ENCODE measurements at places on chromosomes 12 and 14.
A peak's percentile ranks its signal among the peaks of the same experiment; 100 is the strongest.

- no peak for DNase-seq
Measured at GRCh38 chr12:101933866-101934514, 56.6 kb downstream of the DRAM1 start.

DNA sequence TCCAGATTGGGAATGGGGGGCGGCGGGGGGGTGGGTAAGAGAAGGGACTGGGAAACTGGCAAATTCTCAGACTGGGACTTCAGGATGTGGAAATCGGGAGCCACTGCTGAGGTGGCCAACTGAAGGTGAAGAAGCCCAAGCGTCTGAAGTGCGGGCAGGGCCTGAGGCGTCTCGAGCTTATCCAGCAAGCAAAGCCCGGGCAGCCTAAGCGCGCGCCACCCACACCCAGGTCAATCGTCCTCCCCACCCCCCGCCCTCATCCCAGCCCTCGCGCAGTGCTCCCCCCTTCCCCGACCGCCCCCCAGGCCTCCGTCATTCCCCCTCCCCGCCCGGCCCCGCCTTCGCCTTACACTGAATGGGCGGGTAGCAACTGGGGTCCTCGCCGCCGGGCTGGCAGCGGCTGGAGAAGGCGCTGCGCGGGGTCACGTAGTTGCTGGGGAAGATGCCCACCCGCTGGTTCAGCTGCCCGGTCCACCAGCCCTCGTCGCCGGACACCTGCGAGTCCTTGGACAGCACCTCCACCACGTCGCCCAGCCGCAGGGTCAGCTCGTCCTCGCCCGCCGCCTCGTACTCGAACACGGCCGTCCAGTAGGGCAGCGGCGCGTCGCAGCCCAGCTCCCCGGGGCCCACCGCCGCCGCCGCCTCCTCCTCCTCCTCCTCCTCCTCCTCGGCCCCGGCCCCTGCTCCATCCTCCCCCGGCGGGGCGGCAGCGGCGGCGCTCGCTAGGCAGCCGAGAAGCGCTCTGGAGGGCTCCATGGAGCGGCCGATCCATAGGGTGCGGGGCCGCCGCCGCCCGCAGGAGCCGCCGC lies 693 bp downstream of the MAP3K9 start:
- peak; percentile 32 for DNase-seq

GRCh38 chr14:56963381-56963780 lies 153.1 kb upstream of the OTX2 start:
- no peak for DNase-seq

- DNase-seq = no peak
Measured at GRCh38 chr12:100857971-100858370, 63.4 kb downstream of the ANO4 start.

DNA sequence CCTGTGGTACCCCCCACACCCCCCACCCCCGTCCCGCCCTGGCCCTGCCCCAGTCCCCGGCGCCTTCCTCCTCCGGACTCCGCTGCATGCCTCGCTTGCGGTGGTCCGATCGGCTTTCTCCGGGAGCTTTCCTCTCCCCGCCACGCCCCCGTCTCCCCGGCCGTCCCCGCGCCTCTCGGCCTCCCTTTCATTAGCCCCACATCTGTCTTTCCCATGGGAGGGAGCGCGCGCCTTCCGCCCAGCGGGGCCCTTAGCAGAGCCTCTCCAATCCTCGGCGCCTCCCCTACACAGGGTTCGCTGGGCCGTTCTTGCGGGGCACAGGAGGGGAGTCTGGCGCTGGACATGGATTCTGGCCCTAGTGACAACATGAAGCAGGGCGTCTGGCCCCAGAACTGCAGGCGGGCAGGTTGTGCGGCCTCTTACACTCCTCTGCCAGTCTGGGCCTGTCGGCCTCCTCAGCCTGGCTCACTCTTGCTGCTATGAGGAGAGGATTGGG lies 1.5 kb upstream of the EFS start:
- peak; percentile 96 for DNase-seq

DNA sequence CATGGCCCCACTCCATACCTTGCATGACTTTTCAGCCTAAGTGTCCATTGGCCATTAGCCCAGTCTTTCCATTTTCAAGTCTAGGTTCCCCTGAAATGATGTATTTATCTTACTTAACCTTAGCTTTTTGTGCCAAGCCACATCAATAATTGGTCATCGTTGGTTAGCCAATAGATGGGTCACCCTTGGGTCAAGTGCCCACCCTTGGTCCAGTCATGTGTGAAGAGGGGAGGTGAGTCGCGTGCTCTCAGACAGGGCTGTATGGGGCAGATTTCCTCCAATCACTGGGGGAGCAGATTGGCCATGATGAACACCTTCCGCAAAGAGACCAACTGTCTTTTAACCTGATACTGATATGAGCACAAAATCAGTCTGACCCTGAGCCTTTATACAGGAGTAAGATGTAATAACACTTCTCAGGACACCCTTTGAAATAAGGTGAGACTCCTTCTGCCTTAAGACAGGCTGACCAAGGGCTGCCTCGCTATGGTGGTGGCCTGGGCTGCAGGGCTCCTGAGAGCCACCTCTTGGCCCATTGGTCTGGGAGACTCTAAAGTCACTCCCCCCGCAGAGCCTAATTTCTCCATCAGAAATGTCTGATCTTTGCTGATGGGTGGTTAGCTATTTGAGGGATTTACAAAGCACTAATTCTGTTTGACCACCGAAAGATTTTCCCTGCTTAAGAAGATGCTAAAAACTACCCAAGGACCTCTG lies 143.2 kb downstream of the ZFP36L1 start:
- DNase-seq = no peak

DNA sequence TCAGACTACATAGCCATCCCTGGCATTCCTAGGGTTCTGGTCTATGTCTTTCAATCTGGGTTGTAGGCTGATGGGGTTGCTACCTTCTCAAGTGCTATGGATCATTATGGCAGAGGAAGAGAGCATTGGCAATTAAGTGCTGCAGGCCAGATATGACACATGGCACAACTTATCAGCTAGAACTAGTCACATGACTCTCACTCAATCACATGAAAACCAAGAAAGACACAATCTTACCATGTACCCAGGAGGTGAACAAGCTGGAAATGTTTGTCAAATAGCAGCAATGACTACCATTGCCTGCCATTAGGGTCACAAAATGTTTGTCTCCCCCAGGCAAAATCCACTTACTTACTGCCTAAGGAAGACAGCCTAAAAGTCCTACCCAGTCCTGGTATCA lies 80.4 kb downstream of the GALNT8 start:
- no peak for DNase-seq

- no peak for DNase-seq
Measured at GRCh38 chr12:91194500-91194899, 11.9 kb upstream of the DCN start.

DNA sequence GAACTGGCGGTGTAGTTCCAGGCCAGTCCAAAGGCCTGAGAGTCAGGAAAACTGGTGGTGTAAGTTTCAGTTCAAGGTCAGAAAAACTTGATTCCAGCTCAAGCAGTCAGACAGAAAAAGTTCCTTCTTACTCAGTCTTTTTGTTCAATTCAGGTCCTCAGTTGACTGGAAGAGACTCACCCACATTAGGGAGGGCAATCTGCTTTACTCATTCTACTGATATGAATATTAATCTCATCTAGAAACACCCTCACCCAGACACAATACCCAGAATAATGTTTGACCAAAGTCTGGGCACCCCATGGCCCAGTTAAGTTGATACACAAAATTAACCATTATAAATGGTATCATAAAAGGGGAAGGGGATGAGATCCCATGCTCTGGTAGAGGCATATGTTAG lies 50.1 kb upstream of the LTA4H start:
- no peak for DNase-seq

- DNase-seq = no peak
Measured at GRCh38 chr12:123261196-123261595, 10.5 kb downstream of the CDK2AP1 start.

DNA sequence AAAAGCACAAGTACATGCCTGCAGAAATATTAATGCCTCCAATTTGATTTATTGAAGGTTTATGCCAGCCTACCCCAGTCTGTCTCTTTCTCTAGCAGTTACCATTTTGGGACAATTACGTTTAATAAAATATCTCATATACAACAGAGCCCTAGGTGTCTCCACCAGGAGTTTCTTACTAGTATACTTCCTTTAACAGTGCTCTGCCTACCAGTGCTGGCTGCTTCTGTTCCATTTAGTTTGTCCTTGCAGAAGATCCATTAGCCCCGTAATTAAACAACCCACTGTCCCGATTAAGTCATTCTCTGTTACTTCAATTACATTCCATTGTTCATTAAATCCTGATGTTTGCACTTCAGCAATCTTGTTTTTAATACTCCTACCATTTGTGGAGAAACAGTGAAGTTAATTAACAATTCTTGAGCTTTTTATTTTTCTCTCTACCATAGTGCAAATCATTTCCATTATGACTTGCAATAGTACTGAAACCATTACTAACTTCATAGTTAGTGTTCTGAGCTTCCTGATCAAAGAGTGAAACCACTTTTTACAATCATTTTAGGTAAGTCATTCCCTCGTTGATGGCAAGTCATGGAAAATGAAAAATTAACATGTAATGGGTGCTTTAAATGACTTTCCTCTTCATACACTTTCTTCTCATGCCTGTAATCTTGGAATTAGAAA lies 121.1 kb downstream of the PLXNC1 start:
- DNase-seq = no peak

DNA sequence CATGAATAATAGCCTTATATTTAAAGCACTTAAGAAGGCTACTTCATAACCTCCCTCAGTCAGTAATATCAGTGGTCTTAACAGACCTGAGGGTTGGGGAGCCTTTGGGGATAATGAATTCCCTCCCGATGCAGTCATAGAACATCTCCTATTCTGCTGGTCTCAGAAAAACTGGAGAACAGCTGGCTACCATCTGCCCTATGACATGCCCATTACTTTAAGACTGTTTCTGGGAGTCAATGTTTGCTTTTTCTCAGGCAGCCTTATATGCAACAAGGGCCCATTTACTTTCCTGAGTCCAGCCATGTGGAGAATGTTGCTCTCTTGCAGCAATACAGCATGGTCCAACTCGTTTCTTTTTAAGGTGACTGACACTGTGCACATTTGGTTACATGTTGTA lies 161.7 kb upstream of the PARP11 start:
- DNase-seq = no peak
